ENCODE measurements at places on chromosomes 5 and 9.
A peak's percentile ranks its signal among the peaks of the same experiment; 100 is the strongest.

DNA sequence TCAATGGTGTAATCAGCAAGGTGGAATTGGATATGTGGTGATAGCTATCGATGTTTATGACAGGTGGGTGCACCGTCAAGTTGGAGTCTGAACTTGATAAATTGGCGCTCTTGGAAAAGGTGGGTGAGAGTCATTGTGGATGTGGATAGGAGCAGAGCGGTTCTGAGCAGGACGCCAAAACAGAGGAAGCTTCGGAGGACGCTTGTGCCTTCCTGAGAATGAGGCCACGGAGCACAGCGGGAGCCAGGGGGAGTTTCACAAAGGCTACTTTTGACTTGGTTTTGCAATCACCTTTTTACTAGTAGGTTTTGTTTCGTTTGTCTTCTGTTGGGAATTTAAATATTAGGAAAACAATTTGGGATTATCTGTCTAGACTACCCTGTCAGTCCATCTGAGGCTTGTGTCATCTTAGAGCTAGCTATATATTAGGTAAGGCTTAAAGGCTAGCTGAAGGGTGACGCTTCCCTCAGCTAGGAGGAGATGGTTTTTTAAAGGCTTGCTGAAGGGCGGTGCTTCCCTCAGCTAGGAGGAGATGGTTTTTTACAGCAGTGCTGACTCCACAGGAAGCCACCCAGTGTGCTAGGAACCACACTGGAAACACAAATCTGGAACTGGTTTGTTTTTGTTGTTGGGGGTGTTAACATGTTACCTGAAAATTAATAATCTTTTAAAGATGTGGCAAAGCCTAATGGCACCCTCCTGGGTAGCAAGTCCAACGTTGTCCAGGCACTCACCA lies 142.4 kb upstream of the IRX4 start:
- DNase-seq, result no peak

DNA sequence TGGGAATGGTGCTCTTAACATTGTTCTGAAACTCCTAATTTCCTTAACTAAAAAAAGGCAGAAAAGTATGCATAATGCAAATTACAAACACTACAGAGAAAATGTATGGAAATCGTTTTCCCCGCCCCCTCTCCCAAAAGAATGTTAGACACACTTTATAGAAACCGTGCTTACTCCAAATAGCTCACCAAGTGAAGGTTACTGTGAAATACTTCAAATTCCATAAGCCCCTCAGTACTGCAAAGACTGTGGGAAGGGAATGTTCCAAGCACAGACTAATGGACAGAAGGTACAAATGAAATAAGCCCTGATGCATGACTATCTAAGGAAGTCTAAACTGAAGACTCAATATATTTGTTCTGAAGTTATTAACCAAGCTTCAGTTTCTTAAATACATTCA lies 12.5 kb downstream of the MAPKAP1 start:
- no peak for DNase-seq

DNA sequence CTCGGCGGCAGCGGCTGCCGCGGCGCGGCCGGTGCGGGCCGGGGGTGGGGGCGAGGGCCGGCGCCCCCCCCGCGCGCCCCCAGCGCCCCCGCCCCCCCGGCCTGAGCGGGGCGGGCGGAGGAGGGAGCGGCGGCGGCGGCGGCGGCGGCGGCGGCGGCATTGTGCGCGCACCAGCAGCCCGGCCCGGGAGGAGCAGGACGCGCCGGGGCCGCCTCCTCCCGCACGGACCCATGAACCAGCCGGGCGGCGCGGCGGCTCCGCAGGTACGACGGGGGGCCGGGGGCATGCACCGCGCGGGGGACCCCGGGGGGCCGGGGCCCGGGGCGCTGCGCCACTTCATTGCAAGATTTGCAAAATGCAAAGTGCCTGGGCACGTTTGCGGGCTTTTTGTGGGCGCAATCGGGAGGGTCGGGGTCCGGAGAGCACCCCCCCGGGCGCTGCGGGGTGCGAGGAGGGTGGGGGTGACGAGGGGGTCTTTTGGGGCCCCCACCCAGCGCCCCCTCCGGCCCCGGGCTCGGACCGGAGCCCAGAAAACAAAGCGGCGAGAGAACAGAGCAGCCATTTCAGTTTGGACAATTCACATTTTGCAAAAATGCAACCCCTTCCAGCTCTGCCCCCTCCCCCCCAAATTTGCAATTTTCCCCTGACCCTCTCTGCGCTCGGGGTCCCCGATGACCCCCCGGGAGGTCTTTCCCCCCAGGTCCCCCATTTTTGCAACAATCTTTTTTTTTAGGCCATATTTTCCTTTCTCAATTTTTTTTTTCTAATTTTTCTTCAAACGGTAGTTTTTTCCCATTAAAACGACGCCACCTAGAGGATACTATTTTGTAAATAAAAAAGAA lies at the start of gene ZNF618:
ZNF618 (plus strand) TSS at position 159 of the 842 bp plus-strand sequence; CDS start at position 231, 72 bp downstream.
- peak; percentile 65 for DNase-seq

DNA sequence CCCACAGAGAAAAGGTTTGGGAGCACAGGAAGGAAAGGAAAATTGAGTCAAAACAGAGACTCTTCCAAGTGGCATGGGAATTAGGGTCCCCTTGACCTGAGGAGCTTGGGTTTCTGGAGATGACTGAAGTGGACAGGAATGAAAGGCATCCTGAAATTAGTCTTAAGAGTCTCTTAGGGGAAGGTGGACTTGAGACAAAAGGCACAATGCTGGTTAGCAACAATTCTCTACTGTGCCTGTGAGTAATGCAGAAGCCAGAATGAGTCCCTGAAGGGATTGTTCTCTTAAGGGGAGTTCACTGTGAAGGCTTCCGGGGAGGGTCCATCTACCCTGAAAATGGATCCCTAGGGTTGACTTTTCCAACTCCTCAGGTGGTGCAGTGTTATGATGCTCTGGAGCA lies 58.4 kb upstream of the FOXE1 start:
- no peak for DNase-seq

- DNase-seq, result no peak
Observed at GRCh38 chr5:143492783-143493182, 89.3 kb upstream of the NR3C1 start.

DNA sequence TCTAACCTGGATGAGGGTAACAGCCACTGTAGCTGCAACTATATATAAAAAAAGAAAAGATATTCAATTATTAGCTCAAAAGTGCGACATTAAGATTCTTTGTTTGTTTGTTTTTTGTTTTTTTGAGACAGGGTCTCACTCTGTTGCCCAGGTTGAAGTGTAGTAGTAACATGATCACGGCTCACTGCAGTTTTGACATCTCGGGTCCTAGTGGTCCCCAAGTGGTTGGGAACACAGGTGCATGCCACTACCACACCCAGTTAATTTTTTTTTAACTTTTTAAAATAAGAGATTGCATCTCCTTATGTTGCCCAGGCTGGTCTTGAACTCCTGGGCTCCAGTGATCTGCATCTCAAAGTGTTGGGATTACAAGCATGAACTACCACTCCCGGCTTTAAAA lies 61.8 kb downstream of the MEF2C start:
- no peak for DNase-seq

DNA sequence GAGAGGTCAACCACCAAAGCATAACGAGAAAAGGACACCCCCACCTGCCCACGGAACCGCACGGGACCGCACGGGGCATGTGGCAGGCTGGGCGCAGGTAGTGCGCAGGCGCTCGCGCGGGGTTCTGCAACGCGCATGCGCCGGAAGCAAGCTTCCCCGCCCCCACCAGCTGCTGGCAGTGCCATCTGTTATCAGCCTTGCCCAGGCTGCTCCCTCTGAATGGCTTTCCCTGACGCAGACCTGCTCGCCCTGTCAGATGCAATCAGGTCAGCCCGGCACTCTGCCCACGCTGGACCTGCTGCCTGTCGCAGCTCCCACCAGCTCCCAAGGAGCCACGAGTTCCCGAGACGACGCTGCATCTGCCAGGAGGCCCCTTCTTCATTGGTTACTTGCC lies 22.8 kb downstream of the PTCH1 start:
- DNase-seq, result no peak

DNA sequence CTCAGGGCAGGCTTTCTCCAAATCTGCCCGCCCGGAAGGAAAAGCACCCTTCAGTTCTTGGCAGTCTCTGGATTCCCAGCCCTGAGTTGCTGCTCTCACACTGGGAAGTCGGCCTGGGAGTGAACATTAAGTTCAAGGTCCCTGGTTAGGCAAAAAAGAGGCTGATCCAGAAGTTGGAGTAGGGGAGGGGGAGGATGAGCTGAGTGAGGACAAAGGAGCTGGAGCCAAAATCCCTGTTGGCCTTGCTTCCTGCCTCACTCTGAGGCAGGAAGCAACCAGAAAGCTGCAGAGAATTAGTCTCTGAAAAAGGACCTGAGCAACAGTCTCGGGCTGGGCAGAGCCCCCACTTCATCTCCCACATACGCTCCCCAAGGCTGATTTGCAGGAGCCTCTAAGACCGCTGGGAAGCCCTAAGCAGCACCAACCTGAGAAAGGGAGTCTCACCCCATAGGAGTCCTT lies 15.0 kb upstream of the RPS14 start:
- DNase-seq, result no peak

- DNase-seq, result no peak
Observed at GRCh38 chr5:74179701-74180100, 460.8 kb downstream of the ENC1 start.

GRCh38 chr9:82939451-82939850 lies 123.5 kb downstream of the RASEF start:
- DNase-seq, result no peak

- no peak for DNase-seq
Observed at GRCh38 chr9:72635197-72635596, 113.8 kb downstream of the TMC1 start.

- peak; percentile 53 for DNase-seq
Observed at GRCh38 chr9:34493972-34494535, 28.7 kb downstream of the ENHO start.

- DNase-seq, result no peak
Observed at GRCh38 chr9:7489036-7489435, 310.5 kb downstream of the DMAC1 start.

- DNase-seq, result no peak
Observed at GRCh38 chr9:78573205-78573604, 276.3 kb downstream of the PSAT1 start.

GRCh38 chr5:15798006-15798405 lies 298.0 kb downstream of the FBXL7 start:
- DNase-seq, result no peak

- DNase-seq, result no peak
Observed at GRCh38 chr5:165224366-165225045, 1719.1 kb downstream of the MAT2B start.

DNA sequence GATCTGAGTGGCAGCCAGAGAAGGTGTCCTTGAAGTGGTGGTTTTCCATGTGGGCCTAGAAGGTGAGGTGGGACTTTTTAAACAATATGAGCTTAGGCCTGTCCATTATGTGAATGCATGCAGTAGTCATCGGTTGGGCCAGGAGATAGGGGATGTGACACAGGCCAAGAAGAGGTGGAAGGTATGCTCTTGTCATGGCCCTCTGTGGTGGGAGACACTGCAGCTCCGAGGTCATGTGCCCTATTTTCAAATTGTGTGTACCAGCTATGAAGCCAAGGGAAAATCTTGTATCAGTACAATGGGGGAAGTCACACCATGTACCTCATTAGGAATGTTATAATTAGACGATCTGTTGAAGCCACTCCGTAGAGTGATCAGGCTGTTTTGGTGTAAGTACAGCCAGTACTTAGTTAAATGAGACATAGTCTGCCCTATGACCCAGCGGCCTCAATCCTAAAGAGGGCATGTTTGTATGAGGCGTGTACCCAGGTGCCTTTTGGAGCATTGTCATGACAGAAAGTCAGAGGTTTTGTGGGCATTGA lies 280.1 kb downstream of the MAST4 start:
- no peak for DNase-seq

DNA sequence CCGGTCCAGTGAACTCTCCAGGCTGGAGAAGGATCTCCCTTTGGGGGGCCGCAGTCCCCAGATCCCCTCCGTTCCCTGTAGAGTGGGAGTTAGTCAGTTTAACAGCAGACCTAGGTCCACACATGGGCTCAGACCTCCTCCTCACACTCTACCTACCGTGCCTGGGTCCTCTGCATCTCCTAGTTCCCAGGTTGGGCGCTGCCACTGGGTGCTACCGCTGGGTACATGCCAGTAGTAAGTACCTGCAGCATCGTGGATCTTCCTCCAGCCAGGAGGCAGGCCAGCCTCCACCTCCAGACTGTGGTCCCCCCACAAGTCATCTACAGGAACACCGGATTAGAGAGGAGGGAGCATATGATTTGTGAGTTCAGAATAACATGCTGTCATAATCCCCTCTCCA lies 802 bp downstream of the APBB3 start:
- no peak for DNase-seq

GRCh38 chr5:176356179-176356566 lies 5.4 kb downstream of the KIAA1191 start:
- no peak for DNase-seq

DNA sequence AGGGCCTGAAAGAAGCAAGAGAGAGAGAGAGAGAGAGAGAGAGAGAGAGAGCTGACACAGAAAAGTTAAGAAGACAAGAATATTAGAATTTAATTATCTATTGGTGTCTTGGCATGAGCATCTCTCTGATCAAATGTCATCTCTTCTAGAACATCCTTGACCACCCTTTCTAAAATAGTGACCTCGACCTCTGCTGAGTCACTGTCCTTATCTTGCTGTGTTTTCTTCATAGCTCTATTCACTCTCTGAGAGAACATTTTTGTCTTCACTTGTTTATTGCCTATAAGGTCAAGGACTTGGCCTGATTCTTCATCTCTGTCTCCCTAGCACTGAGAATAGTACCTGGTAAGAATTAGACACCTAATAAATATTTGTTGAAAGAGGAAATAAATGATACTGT lies 383.8 kb upstream of the RPS23 start:
- DNase-seq, result no peak

- no peak for DNase-seq
Observed at GRCh38 chr9:124602204-124602603, 95.0 kb upstream of the NR5A1 start.

- no peak for DNase-seq
Observed at GRCh38 chr5:159324986-159325385, 5.3 kb downstream of the IL12B start.

DNA sequence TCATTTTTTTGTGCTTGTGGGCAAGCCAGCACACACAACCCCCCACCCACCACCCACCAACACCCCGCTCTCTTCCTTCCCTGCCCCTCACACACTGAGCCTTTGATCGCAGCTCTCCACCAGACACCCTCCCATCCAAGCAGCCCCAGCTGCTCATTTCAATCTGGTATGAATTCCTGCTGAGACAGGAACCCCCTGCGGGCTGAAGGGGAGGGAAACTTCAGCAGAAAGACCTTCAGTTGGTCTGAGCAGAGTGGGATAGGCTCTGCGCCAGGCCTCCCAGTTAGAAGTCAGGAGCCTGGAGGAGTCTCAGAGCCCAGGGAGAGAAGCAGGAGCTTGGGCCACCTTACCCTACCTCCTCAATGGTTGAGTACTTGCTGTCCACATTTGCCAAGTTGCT lies 7.2 kb downstream of the PCDHGC5 start:
- no peak for DNase-seq

DNA sequence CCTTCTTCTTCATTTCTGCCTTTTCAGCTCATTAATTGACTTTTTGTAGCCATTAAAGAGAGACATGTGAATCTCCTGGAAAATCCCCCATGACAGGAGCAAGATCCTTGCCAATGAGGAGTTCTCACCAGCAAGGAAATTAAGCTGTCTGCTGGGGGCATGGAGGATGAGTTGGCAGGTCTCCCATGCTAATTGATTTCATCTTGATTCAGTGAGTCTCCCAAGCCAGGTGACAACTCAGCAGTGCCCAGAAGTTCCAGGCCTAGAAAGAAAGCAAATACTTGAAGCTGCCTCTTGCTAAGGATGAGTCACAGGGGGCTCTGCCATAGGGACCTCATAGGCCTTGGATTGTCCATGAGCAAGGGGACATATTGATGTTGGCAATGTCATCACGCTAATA lies 30.0 kb upstream of the ADRA1B start:
- no peak for DNase-seq

Data from HEK293T (cell line).